ENCODE measurements at places on chromosomes 5 and 9. TPM values are rescaled to one million over a fixed set of nuclear protein-coding genes. Genes with fewer than 3 reads are reported as not detected.

BOD1 gene
- 18.5 TPM for total RNA-seq

COL15A1 gene
- 0.45 TPM for total RNA-seq

PDCD1LG2 gene
- total RNA-seq = 3.2 TPM

SNX24 gene
- total RNA-seq = 4.2 TPM

HAVCR1 gene
- total RNA-seq = 2.7 TPM

GRXCR2 gene
- not detected for total RNA-seq

CDC20B gene
- total RNA-seq = 0.75 TPM

CARD6 gene
- 2.6 TPM for total RNA-seq

PCAT7 gene
- not detected for total RNA-seq

IFNA13 gene
- total RNA-seq = not detected

C9orf50 gene
- total RNA-seq = not detected

ARHGEF28 gene
- total RNA-seq = not detected

NPR3 gene
- total RNA-seq = not detected

CYSRT1 gene
- total RNA-seq = 0.89 TPM

ANKH gene
- 31.3 TPM for total RNA-seq

PCDHGB4 gene
- total RNA-seq = 0.09 TPM

CBY3 gene
- total RNA-seq = 0.59 TPM

SIGMAR1 gene
- 66.1 TPM for total RNA-seq

SVEP1 gene
- total RNA-seq = not detected

TNPO1 gene
- 89.6 TPM for total RNA-seq

DHFR gene
- 72.0 TPM for total RNA-seq

TEX48 gene
- total RNA-seq = 1.6 TPM

TMEM215 gene
- not detected for total RNA-seq

CDX1 gene
- total RNA-seq = not detected

IFNB1 gene
- total RNA-seq = 1.1 TPM

IL13 gene
- 119 TPM for total RNA-seq

SLC6A7 gene
- total RNA-seq = not detected

SLC6A19 gene
- not detected for total RNA-seq

PCDHB2 gene
- not detected for total RNA-seq

TUT7 gene
- total RNA-seq = 46.7 TPM

GABRB2 gene
- total RNA-seq = not detected

UGCG gene
- total RNA-seq = 21.6 TPM

GDA gene
- total RNA-seq = not detected

PCDHA7 gene
- total RNA-seq = not detected

GFPT2 gene
- 0.15 TPM for total RNA-seq

CLIC3 gene
- total RNA-seq = 3.8 TPM

OSMR gene
- not detected for total RNA-seq

GDNF gene
- not detected for total RNA-seq

PCDHGA7 gene
- total RNA-seq = not detected
